AG08395 (cell line): ENCODE measurements at places on chromosomes 3 and 15.

DNA sequence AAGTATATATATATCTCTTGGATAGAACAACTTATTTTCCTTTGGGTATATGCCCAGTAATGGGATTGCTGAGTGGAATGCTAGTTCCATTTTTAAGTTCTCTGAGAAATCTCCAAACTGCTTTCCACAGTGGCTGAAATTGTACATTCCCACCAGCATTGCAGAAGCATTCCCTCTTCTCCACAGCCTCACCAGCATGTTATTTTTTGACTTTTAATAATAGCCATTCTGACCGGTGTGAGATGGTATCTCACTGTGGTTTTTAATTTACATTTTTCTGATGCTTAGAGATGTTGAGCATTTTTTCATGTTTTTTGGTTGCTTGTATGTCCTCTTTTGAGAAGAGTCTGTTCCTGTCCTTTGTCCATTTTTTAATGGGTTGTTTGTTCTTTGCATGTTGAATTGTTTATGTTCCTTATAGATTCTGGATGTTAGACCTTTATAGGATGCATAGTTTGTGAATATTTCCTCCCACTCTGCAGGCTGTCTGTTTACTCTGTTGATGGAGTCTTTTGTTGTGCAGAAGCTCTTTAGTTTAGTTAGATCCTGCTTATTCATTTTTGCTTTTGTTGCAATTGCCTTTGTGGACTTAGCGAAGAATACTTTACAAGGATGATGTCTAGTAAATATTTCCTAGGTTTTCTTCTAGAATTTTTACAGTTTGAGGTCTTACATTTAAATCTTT lies 82.7 kb upstream of the NR2F2 start:
- no peak for DNase-seq

DNA sequence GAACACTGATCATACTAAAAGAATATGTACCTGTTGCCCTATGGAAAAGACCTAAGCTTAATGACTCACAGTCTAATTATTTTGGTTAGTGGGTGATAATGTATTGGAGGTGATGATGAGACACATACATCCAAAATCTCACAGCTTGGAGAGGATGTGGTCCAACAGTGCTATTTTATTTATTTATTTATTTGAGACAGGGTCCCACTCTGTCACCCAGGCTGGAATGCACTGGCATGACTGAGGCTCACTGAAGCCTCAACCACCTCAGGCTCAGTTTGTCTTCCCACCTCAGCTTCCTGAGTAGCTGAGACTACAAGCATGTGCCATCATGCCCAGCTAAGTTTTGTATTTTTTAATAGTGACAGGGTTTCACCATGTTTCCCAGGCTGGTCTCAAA lies 35.0 kb downstream of the LPP start:
- DNase-seq, result no peak

- peak; percentile 17 for DNase-seq
Measured at GRCh38 chr3:66747261-66747660, 246.4 kb upstream of the LRIG1 start.

- no peak for DNase-seq
Measured at GRCh38 chr3:105354429-105354828, 12.3 kb upstream of the ALCAM start.

DNA sequence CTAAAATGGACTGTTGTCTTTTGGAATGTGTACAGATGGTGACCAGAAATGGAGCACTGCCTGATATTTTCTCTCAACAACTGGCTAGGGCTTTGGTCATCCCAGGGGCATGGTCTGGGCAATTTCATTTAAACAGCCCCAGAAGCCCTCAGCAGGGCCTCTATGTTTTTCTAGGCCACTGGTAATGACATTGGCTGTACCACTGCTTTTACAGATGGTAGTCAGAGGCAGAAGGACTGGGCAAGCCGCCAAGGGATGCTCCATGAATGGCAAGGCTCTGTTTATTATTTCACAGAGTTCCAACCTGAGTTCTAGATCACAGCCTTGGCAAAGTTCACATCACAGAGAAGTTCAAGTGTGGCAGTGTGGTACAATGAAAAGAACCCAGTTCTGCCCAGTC lies 37.0 kb upstream of the LMCD1 start:
- no peak for DNase-seq

GRCh38 chr15:45251888-45252287 lies at the start of gene SLC28A2:
Gene SLC28A2 (plus strand): TSS chr15:45252234. CDS start chr15:45253216, 982 bp downstream.
- DNase-seq, result no peak

- no peak for DNase-seq
Measured at GRCh38 chr15:43256341-43256740, 10.4 kb downstream of the TGM5 start.

DNA sequence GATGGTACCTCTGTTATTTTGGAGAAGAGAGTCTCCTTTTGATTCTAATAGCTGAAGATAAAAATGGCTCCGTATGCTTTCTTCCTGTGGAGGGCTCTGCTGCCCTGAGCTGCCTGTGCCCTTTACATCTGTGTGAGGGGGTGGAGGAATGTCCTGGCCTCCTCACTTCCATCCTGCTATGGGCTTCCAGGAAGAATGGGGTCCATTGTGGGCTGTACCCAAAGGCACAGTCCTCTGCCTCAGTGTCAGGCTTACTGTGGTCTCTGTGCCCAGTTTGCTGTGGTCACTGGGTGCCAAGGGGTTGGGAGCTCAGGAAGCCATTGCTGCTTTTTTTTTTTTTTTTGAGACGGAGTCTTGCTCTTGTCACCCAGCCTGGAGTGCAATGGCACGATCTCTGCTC lies 14.4 kb downstream of the DAG1 start:
- DNase-seq, result no peak

- DNase-seq, result no peak
Measured at GRCh38 chr15:59237119-59237855, 30.6 kb downstream of the LDHAL6B start.

DNA sequence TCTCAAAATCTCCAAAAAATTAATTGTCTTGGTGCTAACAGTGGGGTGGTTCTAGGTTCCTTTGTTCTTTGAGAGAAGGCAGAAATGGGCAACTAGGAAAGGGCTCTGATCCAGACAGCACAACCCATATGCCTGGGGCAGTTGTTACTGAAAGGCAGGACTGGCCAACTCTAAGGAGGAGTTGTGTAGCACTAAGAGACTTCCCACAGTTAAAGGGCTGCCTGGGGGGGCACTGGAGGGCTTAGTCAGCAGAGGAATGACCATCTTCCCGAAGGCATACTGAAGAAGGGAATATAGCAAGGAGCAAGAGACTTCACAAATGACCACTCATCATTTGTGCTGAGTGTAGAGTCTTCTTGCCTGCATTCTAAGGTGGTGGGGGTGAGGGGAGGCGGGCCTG lies 15.8 kb downstream of the ILDR1 start:
- DNase-seq, result no peak

- DNase-seq, result no peak
Measured at GRCh38 chr3:33962396-33962795, 164.0 kb downstream of the PDCD6IP start.

DNA sequence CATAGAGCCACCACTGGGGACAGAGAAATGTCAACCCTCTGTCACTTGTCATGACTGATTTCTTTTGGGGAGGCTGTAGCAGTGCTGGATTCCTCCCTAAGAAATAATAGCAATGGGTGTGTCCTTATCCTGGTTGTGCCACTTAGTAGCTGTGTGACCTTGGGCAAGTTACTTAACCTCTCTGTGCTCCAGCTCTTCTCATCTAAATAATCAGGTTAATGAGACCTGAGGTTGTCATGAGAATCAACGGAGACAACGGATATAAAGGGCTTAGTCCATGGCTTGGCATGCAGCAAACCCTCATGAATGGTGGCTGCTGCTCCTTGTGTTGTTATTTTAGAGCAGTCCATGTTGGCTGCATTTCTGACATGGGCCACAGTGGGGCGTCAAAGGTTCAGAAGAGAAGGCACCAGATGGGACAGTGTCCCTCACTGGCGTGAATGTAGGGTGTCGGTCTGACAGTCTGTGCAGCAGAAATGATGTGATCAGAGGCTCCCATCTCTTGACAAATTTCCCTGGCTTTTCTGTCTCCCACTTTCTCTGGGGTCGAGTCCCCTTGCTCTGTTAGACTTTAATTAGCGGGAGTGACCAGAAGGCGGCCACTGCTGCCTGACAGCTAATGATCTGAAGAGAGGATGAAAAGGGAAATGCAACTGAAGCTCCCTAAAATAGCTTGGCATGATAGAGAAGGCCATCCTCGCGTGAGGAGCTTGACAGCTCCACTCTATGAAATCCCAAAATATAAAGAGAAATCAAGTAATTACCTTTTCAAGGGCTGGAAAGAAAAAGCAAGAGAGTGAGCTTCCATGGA lies 209.4 kb downstream of the CADPS start:
- peak; percentile 39 for DNase-seq

GRCh38 chr15:48721061-48721810 lies 75.7 kb upstream of the FBN1 start:
- peak; percentile 61 for DNase-seq

DNA sequence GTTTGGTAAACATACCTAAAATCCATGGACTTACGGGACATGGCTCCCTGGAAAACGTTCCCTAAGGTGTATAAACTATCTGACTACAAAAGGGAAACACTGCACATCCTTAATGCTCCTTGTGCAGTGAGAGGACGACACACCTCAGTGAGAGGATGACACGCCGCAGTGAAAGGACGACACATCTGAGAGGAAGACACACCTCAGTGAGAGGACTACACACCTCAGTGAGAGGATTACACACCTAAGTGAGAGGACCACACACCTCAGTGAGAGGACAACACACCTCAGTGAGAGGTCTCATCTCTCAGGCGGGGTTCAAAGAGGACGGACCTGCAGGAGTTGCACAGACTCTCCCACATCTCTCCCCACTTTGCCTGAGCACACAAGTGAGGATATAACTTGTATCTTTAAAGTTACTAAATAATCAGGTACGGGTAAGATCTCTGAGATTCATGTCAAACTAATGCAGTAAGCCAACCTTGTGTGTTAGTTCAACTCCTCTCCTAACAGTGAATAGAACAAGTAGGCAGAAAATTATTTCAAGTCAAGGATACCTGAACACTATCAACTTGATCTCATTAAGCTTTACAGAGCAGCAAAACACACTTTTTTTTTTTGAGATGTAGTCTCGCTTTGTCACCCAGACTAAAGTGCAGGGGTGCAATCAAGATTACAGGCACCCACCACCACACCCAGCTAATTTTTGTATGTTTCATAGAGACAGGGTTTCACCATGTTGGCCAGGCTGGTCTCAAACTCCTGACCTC lies 32.1 kb downstream of the HERC2 start:
- DNase-seq, result no peak

- no peak for DNase-seq
Measured at GRCh38 chr3:187721055-187721454, 18.7 kb upstream of the RTP2 start.

DNA sequence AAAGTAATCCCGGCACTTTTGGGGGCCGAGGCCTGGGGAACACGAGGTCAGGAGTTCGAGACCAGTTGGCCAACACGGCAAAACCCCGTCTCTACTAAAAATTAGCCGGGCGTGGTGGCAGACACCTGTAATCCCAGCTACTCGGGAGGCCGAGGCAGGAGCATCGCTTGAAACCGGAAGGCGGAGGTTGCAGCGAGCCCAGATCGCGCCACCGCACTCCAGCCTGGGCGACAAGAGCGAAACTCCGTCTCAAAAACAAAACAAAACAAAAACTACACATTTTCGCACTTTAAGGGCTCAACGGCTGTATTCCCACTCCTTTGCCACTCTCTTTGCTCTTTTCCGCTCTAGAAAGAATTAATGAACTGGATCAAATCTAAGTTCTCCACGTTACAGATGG lies 763 bp upstream of the TRNT1 start:
- DNase-seq, result no peak

- DNase-seq, result no peak
Measured at GRCh38 chr3:179668429-179668828, 15.6 kb downstream of the USP13 start.

DNA sequence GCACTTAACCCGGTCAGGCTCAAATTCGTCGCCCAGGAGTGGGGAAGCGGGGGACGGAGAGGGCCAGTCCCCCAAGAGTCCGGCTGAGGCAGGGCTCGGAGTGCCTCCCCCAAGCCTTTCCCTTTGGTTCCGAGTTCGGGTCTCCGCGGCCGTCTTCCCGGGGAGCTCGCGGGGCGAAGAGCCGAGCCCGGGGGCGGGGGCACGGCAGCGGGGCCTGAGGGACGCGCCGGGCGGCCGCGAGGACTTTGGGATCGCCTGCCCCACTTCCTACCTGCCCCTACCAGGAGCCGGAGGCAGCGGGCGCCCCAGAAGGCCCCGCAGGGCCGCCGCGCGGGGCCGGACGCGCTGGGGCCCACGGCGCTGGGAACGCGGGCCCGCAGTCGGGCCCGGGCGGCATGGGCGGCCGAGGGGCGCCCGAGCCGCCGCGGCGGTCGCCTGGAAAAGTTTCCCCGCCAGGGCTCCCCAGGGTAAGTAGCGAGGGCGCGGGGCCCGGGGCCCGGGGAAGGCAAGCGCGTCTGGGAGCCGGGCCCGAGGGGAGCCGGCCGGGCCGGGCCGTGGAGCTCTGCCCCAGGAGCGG lies 2.8 kb downstream of the FURIN start:
- peak; percentile 49 for DNase-seq

GRCh38 chr3:14691239-14691638 lies 16.3 kb downstream of the C3orf20 start:
- no peak for DNase-seq

GRCh38 chr3:32399030-32399620 lies 7.5 kb downstream of the CMTM7 start:
- DNase-seq, result peak; percentile 47

DNA sequence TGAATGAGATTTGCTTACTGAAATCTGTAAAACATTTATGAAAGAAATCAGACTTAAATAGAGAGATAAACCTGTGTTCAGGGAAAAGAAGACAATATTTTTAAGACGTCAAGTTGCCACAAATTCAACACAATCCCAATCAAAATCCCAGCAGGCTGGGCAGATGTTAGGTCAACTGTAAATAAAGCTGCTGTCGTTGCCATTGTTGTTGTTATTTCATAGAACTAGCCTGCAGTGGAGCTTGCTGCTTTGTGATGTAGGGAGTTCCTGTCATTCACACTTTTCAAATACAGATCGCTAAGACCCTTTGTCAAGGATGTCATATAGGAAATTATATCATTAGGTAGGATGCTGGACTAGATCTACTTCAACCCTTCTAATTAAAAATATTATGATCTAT lies 123.1 kb downstream of the NEO1 start:
- DNase-seq, result no peak

GRCh38 chr3:9028134-9028533 lies 64.9 kb upstream of the RAD18 start:
- peak; percentile 64 for DNase-seq

GRCh38 chr3:127915115-127915936 lies at the start of gene KBTBD12:
Gene KBTBD12 (plus strand): TSS chr3:127915232. CDS start chr3:127923062, 7,830 bp downstream.
- DNase-seq, result no peak

DNA sequence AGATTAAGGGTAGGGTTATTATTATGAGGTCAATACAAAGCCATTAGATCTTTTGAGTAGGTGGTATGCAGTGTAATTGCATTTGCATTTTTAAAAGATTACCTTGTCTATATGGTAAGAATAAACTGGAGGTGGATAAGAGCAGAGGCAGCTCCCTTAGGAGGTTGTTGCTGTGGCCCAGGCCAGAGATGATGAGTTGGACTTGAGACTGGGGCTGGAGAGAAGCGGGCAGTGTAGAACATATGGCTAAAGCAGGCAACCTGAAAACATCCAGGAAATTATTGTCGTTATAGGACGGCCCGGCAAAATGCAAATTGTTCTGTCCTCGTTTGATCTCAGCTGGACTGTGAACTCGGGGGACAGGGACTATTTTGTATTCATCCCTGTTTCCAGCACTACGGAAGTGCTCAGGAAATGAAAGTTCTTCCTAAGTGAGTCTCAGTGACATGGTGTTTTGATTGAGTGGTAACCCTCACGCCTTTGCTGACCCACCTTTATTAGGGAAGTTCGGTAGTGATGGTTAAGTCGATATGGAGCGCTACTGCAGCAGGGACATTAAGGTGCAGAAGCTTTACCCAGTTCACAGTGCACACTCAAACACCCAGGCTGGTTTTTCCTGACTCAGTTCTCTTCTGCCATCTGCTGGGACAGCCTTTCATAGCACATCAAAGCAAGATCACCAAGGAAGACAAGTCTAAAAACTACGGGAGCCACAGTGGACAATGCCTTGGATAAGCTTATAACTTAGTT lies 27.2 kb upstream of the VPS33B start:
- DNase-seq, result peak; percentile 69
